NB4 (cell line): ENCODE measurements at places on chromosomes 6 and 20.
A peak's percentile ranks its signal among the peaks of the same experiment; 100 is the strongest.

GRCh38 chr6:92446052-92446451, 973.3 kb downstream of the EPHA7 start:
- no peak for DNase-seq

DNA sequence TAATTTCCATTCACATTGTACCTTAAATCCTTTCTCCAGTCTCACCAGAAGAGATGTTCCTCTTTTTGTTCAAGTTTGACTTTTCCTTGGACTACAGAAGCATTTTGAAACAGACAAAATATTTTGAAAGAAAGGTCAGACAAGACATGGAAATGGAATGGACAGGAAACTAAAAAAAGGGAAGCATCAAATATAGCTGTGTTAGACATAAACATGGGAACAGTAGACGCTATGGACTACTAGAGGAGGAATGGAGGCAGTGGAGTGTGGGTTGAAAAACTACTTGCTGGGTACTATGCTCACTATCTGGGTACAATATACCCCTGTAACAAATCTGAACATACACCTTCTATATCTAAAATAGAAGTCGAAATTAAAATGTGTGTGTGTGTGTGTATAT, 4.1 kb upstream of the FAM135A start:
- no peak for DNase-seq

GRCh38 chr6:43837507-43837906, 67.5 kb downstream of the VEGFA start:
- no peak for DNase-seq

DNA sequence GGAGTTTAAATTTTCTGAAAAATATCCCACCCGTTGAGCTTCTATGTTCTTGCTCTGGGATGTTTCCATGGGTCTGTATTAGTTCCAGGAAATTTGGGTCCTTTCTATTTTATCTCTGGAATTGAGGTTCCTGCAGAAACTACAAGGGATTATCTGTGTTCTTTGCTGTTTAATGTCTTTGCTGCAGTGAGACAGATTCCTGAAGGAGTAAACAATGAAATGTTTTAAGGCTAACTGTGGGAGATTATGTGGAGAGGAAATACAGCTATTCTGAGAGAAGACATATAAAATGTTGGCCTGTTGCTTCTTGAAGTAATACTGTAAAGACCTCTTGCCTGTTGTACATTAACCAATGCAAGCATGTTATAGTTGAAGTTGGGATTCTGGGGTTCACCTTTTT, 43.5 kb downstream of the SAMD5 start:
- no peak for DNase-seq

DNA sequence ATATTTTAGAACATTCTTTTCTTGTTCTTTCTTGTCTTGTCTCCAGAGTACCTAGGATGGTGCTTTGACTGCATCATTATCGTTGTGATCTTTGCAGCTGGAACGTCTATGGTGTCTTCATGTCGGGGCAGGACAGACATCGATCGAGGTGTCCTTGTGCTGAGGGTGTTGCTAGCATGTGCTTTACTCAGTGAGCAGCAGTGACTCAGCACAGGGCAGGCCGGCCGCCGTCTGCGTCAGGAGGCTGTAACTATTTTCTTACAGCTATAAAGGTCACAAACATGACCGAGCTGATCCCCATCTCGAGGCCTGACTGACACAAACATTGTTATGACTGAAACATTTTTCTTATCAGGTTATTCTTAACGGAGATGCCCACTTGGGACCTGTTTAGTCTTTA, 14.9 kb upstream of the CTCFL start:
- DNase-seq = no peak

- DNase-seq = no peak
These were observed 51.3 kb downstream of the GRM4 start for GRCh38 chr6:34094474-34095135.

DNA sequence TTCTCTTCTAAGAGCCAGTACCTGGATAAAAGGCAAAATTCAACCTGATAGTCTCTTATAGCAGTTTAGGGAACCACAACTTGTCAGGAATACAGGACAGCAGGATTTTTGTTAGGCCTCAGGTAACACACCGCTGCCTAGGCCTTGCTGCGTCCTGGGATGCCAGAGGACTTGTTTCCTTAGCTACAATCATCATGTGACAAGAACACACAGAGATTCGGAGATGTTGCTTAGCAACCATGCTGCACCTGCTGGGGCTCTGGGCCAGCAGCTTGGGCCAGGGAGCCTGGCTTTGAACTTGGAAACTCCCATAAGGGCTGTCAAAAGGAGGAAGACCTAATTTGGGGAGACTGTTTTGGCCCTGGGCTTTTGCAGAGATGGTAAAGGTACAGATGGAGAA, 36.1 kb upstream of the CHD6 start:
- DNase-seq = no peak

- no peak for DNase-seq
These were observed 24.6 kb upstream of the BMP7 start for GRCh38 chr20:57291003-57291402.

GRCh38 chr20:4025679-4026078, 10.3 kb upstream of the RNF24 start:
- DNase-seq = peak; percentile 50

DNA sequence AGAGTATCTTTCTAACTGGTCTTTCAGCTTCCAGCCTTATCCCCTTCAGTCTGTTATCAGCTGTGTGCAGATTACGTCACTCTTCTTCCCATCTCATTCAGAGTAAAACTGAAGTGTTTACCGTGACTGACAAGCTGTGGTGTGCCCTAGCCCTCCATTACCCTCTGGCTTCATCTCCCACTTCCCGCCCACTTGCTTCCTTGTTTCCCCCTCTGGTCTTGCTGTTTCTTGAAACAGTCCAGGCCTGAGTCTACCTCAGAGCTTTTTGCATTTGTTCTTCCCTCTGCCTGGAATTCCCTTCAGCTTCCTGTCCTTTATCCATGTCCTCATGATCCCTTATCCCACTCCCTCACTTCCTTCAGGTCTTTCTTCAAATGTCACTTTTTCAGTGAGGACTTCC, 66.9 kb downstream of the CARMIL1 start:
- DNase-seq = no peak

- no peak for DNase-seq
These were observed 178.2 kb upstream of the HS3ST5 start for GRCh38 chr6:114520976-114521375.

GRCh38 chr6:135604035-135604860, 106.7 kb upstream of the AHI1 start:
- DNase-seq = no peak

DNA sequence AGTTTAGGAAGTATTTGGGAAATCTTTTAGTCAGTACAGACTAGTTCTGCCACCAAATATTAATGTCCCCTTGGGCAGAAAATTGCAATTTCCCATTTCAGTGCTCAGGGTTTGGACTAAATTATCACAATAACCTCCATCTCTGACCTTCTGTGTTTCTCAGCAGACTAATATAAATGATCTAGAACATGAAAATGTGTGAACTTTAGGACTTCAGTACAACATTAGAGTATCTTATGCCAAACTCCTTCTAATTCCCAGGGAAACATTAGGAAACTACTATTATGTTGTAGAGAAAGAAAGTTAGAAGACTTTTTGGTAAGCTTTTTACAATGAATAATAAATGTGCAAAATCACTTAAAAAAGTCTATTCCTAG, 1087.6 kb upstream of the CITED2 start:
- no peak for DNase-seq

DNA sequence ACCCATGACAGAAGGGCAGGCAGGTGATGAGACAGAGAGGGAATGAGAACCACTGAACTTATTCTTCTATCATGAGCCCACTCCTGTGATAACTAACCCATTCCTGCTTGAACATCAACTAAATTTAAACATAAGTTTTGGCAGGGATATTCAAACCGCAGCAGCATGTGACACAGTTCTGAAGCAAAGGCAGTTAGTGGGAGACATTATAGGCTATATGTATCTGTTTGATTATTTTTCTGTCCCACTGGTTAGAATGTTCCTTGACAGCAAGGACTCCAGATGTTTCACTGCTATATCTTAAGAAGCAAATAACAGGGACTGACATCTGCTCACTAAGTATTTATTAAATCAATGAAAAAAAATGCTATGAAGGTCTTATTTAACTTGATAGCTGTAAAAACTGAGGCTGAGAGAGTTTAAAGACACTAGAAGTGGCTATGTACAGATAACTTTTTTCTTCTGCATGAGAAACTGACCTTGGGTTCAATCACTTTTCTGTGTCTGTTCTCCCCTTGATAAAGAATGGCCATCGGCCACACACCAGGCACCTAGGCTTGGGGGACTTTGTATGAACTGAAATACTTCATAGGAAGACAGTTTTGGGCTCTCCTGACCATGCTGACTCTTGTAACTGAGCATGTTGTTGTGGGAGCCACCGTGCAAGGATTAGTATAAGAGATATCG, 90.9 kb downstream of the CEP162 start:
- DNase-seq = no peak

DNA sequence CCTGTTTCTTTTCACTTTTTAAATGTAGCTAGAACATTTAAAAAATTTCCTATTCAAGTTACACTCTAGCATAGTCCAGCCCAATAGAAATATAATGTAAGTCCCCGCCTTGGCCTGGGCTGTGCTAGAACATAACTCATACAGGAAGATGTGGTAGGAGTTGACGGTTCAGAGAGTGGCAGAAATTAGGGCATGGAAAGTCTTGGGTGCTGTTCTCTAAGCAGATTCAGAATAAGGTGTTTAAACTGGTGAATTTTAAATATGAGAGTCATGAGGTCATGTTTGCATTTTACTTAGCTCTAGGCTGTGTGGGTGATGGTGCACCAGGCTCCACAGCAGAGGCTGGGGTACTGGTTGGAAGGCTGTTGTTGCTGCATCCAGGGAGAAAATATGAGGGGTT, 256.5 kb downstream of the FARS2 start:
- no peak for DNase-seq

DNA sequence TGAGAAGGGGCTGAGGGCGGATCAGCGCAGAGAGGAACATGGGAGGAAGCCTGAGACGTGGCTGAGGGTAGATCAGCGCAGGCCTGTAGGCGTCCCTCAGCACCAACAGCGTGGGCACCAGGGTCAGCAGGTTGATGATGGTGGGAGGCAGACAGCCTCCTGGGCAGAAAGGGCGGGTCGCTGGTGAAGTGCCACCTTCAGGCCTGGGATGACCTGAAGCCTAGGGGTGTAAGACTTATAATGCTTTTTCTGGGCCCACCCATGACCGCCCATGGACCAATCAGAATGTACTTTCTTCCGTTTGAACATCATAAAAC, 462.1 kb downstream of the TBC1D32 start:
- DNase-seq = no peak

DNA sequence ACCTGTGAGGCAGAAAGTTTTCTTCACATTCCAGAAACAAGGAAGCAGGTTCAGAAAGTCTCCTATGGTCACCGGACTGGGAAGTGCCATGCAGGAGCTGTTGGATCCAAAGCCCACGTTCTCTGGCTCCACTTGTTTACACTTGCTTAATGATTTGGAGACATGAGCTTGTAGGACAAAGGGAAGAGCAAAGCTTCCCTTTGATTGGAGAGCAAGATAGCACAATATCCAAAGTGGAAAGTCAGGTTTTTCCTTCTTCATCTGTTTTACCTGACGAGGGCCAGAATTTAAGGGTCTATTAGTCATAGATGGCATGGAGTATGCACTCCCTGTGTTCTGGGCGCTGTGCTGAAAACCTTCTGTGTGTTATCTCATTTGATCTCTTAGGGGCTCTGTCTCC, 81.2 kb downstream of the PDE7B start:
- DNase-seq = no peak

- DNase-seq = no peak
These were observed 8.0 kb downstream of the DNPH1 start for GRCh38 chr6:43221046-43221972.

DNA sequence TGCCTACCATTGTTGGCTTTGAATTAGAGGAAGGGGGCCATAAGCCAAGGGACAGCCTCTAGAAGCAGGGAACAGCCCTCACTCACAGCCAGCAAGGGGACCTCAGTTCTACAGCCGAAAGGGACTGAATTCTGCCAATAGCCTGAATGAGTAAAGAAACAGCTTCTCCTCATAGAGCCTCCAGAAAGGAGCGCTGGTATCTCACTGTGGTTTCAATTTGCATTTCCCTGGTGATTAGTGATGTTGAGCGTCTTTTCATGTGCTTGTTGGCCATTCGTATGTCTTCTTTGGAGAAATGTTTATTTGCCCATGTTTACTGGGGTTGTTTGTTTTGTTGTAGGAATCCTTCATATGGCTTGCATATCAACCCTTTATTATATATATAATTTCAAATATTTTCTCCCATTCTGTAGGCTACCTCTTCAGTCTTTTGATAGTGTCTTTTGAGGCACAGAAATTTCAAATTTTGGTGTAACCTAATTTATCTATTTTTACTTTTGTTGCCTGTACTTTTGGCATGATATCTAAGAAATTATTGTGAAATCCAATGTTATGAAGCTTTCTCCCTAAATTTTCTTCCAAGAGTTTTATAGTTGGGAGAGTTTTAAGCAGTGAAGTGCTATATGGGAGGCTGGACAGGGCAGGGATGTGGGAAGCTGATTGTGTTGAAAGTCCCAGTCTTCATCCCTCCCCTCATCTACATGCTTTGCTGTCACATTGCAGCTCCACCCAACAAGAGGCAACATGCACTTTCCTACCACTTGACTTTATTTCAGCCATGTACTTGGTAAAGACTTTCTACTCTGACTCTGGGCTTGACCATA, 82.3 kb upstream of the SHLD1 start:
- DNase-seq = no peak

DNA sequence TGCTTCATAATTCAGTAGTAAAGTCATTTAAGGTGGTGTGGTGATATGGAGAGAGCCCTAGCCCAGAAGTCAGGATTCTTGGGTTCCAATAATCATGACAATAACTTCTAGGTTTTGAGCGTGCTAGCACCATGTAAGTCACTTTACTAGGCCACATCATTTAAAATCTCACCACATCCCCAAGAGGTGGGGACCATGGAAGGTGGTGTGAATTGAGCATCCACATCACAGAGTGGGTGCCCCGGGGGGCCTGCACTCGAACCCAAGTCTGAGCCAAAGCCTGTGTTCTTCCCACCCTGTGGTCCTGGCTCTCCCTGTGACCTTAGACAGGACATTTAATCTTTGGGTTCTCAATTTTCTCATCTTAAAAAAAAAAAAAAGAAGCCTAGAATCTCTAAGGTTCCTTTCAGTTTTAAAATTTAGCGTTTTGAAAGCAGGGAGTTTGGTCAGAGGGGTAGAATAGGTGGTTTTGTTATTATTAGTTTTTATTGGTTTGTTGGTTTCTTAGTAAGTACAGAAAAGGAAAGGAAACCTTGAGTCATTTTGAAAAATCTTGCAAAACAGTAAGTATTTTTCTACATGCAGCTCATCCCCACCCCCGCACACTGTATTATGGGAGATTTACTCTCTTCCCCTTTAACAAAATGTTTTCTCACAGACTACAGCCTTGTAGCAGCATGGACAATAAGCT, 26.4 kb downstream of the ARMC2 start:
- peak; percentile 92 for DNase-seq

GRCh38 chr20:19121463-19121862, 91.0 kb upstream of the SLC24A3 start:
- peak; percentile 19 for DNase-seq

DNA sequence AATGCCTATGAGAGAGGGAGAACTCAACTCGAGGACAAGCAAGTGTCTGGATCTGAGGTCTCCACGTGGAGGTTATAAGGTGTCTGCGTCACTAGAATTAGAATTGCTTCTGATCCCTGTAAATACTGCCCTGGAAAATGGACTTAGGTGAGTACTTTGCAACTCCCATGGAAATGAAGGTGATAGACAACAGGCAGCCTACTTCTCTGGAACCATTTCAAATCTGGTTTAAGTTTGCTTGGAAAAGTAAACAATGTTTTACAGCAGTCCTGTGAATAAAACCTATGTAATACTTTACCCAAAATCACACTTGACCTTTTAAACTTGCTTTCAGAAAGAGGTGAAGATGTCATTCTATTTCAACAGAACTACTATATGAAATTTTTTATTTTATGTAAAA, 70.1 kb upstream of the TENT5A start:
- DNase-seq = no peak

GRCh38 chr6:137973201-137973600, 106.1 kb downstream of the TNFAIP3 start:
- no peak for DNase-seq
